ENCODE measurements at places on chromosomes 1 and 21. TPM values are rescaled to one million over a fixed set of nuclear protein-coding genes. Genes with fewer than 3 reads are reported as not detected.

DNA sequence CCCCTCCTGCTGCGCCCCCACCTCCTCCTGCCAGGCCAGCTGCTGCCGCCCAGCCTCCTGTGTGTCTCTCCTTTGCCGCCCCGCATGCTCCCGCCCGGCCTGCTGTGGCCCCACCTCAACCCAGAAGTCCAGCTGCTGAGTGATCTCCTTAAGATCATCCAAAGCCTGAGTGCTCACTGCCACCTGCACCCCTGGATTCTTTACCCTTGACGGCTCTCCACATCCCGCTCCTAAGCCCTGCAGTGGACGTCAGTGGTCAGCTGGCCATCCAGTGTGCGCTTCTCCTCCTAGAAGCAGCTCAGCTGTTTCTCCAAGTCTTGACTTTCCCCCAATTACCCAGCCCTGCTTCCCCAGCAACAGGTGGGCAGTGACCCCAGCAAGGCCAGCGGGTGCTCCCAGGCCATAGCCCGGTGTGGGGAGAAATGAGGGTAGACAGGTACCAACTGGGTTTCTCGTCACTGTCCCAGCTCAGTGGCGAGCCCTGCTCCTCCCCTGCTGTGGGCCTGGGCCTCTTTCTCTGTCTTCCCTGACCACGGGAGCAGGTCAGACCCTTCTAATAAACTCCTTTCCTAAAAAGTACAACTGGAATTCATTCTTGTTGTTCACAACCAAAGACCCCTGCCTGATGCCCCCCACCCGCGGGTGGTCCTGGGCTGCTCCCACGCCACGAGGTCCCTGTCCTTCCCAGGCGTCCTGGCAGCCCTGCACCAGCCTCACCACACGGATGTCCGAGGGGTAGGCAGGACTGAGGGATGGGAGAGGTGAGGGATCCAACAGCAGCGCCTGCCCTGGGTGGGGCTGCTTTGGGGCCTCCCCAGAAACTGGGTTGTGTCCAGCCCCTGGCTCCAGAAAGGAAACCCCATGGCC, 1.4 kb downstream of the KRTAP10-7 start:
- DNase-seq = no peak

GRCh38 chr1:212651521-212651920, 43.0 kb downstream of the ATF3 start:
- DNase-seq = peak; percentile 32

MROH7 gene
- total RNA-seq = 6.9 TPM

DNA sequence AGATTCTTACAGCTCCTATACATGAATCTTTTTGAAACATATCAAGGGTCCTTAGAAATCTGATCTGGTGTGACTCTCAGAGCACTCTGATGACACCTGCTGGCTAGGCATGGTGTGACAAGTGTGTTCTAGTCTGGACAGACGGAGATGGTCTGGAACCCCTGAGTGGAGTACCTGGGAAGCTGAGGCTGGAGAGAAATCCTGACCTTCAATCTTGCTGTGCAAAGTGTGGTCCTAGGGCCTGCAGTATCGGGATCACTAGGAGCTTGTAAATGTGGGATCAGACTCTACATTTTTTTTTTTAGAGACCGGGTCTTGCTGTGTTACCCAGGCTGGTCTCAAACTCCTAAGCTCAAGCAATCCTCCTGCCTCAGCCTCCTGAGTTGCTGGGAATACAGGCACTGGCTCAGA, 78.6 kb upstream of the SOD1 start:
- DNase-seq = peak; percentile 63

CNR2 gene
- not detected for total RNA-seq

- no peak for DNase-seq
These were observed 10.0 kb upstream of the RPE65 start for GRCh38 chr1:68459796-68460195.

- no peak for DNase-seq
These were observed 6.0 kb upstream of the DNMT3L start for GRCh38 chr21:44267655-44268142.

DNA sequence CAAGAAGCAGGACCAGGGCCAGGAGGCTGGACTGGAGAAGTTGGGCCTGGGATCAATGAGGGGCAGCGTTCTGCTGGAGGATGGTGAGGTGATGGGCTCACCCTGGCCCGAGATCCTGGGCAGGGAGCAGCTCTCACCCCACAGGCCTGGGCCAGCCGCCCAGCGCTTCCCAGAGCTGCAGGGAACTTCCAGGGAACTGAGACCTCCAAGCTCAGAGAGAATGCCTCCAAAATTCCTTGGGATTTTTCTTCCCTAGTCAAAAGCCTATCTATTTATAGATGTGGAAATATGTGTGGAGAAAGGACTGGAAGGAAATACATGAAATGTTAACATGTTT, 121.2 kb downstream of the SPSB1 start:
- DNase-seq = no peak

DNA sequence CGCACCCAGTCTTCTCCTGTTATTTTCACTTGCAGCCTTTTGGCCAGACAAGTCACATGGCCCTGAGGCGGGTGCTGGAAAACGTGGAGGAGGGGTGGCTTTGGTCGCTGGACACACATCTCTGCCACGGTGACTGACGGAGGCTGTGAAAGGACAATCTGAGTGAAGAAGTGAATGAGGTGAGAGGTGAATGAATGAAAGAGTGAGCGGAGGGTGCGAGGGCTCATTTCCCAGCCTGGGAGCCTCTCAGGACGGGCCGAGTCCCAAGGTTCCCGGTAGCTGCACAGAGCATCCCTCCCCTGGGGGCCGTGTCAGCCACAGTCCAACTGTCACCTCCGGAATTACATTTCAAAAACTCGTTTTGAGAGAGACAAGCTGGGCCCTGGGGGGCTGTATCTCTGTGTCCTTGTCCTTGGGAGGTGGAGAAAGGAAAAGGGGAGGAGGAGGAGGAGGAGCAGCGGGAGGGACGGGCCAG, 89.6 kb downstream of the UBIAD1 start:
- DNase-seq = no peak

DNA sequence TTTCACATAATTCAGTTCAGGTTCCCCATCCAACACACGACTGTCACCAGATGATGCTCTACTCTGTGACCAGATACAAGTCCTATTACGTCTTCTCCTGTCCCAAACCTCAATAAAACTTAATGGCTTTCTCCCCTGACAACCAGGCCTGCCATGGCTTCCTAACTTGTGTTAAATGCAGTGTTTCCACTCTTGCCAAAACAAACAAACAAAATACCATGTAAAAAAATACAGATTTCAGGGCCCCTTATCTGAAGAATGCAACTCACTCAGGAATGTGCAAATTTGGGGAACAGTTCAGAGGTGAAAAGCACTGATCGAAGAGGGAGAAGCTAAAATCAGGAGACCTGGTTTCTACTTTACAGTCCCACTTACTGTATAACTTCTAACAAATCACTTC, 863 bp upstream of the NUF2 start:
- no peak for DNase-seq

Data from right atrium auricular region (tissue), 2 donors.